ENCODE measurements at places on chromosomes 5 and 9.

GRCh38 chr9:112188884-112189283 is 13.8 kb upstream of the SUSD1 start:
- no peak for DNase-seq

GRCh38 chr9:80294318-80294717 is 722.6 kb downstream of the TLE4 start:
- no peak for DNase-seq

GRCh38 chr5:37514946-37515345 is 135.8 kb downstream of the WDR70 start:
- no peak for DNase-seq

DNA sequence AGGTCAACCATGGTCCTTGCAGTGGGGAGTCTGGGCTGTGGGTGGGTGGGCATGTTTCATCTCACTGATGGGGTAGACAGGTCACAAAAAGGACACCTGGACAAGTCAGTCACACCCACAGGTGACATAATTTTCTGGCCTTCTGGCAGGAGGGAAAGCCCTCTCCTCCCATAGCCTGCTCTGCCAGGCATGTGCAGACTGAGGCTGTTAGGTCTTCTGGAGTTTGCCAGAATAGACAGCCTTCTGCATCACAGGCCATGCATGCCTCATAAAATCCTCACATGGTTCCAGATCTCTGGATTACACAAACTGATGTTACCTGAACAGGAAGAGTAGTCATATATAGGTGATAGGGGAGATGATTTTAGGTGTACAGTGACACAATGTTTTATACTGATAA is 49.1 kb downstream of the ARHGAP26 start:
- no peak for DNase-seq

DNA sequence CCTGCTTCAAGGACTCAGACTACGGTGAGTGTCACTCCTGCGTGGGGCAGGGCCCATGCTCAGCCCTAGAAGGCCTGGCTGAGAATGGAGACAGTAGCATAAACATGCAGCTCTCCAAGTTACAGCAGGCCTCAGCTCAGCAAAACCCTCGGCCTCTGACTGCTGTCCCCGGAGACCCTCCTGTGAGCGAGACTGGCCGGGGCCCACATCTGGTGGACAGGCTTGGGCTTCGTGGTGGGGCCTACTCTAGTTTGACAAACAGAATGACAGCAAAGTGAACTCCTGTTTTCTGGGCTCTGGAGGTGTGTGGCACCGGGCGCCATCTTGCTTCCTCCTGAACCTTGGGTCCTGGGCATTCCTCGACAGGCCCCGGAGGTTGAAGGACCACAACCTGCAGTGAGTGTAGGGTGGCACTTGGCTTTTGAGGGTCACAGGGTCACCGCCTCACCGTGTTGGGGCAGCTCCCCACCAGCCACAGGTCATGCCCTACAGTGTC is 97.5 kb downstream of the PHF2 start:
- DNase-seq, result no peak

GRCh38 chr5:87258507-87258906 is 9.2 kb upstream of the RASA1 start:
- no peak for DNase-seq

- no peak for DNase-seq
These were observed 55.4 kb upstream of the RPL26L1 start for GRCh38 chr5:172903790-172904189.

Data from stimulated activated CD4-positive, alpha-beta T cell treated with anti-CD3 and anti-CD28 coated beads, Interleukin-2, amount 100 ng/mL, for 24 hours (primary cell).